Activated CD4-positive, alpha-beta T cell treated with anti-CD3 and anti-CD28 coated beads for 36 hours (primary cell): ENCODE measurements at places on chromosomes 2 and 18. TPM values are rescaled to one million over a fixed set of nuclear protein-coding genes. Genes with fewer than 3 reads are reported as not detected.

The SETBP1 gene
- total RNA-seq = 6.6 TPM

The C1GALT1C1L gene
- not detected for total RNA-seq

- no peaks in the 10 kb centered on the region for H3K4me1 ChIP-seq
- H3K27ac ChIP-seq = no peak overlapping the region
- no peak overlapping the region for H3K4me3 ChIP-seq
Measured at GRCh38 chr2:225573603-225574002, 174.1 kb downstream of the NYAP2 start.

GRCh38 chr2:2793925-2794560 is 463.0 kb upstream of the MYT1L start:
- H3K36me3 ChIP-seq = no peaks in the 10 kb centered on the region
- no peak overlapping the region for H3K27ac ChIP-seq
- no peak for DNase-seq
- H3K4me1 ChIP-seq = no peaks in the 10 kb centered on the region
- H3K4me3 ChIP-seq = no peak overlapping the region

DNA sequence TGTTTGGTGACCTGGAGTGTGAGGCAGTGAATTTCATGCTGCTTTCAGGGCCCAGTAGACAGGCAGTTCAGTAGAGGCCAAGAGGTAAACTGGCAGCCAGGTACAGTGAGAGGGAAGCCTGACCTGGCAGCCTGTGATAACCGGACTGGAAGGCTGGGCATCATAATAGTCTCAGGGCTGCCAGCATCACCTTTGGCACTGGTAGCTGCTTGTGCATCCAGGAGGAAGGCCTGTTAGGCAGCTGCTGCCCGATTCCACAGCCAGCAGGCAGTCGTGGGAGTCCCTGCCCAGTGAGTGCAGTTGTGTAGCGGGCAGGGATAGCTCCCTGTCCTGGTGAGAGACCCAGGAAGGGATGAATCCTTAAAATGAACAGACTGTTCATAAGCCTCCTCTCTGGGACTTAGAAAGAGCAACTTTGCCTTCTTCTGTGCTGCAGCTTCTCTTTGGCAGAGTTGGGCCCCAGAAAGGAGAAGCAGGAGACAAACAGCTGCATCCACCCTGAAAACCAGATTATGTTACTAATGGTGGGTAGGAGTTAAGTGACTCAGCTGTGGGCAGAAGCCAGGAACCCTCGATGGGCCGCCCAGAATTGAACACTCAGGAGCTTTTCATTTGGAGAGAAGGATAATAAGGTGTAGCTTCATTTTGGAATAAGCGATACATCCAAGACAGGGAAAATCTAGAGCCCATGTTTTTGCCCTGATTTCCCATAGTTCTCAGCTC is 8.1 kb upstream of the GPBAR1 start:
- peak overlapping the region; percentile 55 for H3K27ac ChIP-seq
- peaks cover 75% of the 10 kb centered on the region for H3K36me3 ChIP-seq
- H3K4me1 ChIP-seq = peaks cover 42% of the 10 kb centered on the region
- no peak overlapping the region for H3K4me3 ChIP-seq
- H3K27me3 ChIP-seq = no peaks in the 10 kb centered on the region

DNA sequence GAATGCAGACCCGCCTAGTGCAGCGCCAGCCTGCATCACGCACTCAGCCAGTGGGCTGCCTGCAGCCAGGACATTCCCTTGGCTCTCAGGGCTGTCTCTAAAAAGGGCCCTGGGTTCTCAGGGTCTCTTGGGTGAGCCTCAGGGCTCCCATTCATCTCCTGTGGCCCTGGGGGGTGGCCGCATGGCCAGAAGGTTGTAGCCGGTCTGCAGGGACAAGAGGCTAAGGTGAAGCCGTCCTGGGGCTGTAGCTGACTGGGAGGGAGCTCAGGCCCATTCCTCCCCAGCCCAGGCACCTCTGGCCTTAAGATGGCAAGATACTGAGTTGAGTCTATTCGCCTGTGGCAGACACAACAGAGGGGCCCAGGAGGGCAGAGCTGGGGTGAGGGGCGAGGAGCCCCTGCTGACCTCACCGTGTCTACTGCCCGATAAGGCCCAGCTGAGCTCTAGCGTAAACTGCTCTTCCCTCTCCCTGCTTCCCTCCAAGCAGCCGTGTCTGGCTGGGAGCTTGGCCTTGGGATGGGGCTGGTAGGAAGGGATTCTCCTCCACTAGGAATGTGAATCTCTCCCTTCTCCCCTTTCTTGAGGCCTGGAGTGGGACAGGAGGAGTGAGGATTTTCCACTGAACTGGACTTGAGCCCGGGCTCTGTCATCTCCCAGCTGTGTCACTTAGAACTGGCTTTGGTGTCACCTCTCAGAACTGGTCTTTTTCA is 37.9 kb downstream of the INHBB start:
- no peak overlapping the region for H3K4me3 ChIP-seq
- no peak overlapping the region for H3K27ac ChIP-seq
- DNase-seq = no peak
- H3K36me3 ChIP-seq = no peaks in the 10 kb centered on the region

DNA sequence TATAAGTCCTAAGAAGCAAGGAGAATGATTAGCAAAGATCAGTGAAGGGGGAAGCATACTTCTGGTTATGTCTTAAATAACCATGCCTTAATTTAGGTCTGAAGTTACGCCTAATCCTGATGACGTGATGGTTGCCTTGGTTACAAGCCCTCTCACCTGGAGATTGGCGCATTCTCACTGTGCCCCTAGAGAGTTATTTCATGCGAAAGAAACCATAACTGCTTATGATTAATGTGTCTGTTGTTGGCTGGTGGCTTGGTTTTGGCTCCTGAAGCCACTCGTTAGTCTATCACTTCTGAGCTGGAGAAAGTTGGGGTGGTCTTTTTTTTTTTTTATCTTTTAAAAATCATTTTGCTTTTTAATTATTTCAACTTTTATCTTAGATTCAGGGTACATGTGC is 47.0 kb downstream of the TNFRSF11A start:
- peaks cover 18% of the 10 kb centered on the region for H3K4me1 ChIP-seq
- H3K4me3 ChIP-seq = no peak overlapping the region
- H3K27ac ChIP-seq = no peak overlapping the region
- H3K36me3 ChIP-seq = no peaks in the 10 kb centered on the region

- H3K27me3 ChIP-seq = no peaks in the 10 kb centered on the region
- H3K4me3 ChIP-seq = no peak overlapping the region
- no peaks in the 10 kb centered on the region for H3K36me3 ChIP-seq
- DNase-seq = no peak
- no peak overlapping the region for H3K27ac ChIP-seq
Measured at GRCh38 chr18:73414069-73414468, 546.3 kb upstream of the NETO1 start.

DNA sequence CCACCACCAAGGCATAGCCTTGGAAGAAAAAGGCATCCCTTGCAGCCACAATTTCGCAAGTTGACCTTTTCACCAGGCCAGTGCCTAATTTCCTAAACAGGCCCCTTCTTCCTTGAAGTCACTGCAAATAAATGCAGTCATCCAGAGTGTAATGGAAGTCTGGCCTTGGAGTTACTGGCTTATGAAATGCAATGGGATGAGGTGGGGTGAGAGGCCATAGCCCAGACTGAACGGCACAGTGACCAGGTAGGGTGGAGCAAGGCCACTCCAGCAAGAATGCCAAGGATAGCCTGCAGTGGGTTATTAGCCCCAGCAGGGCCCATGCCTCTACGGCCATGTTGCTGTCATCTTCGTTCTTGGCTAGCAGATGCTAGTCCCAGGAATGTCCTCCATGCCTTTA is 68.4 kb downstream of the BCL11A start:
- H3K4me3 ChIP-seq = no peak overlapping the region
- H3K36me3 ChIP-seq = no peaks in the 10 kb centered on the region
- no peak for DNase-seq

DNA sequence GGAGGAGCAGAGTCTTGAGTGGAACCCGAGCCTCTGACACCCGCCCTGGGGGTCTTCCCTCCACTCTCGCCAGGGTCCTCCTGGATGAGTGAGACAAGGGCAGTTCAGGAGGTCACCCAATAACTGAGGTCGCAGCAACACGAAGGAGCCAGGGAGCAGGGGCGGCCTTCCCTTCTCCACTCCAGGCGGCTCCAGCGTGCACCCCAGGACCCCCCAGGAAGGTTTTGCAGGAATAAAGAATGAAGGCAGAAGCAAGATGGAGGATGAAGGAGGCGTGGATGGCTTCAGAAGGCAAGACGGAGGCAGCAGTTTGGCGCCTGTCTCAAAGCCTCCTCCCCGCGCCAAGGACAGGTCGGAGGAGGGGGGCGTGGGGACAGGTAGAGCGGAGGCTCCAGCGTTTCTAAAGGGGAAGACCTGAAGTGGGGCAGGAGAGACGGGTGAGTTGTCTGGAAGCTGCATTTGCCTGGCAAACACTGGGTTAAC is 579 bp upstream of the ITM2C start:
- H3K36me3 ChIP-seq = no peaks in the 10 kb centered on the region
- peak overlapping the region; percentile 84 for H3K4me3 ChIP-seq
- no peak for DNase-seq
- peaks cover 7% of the 10 kb centered on the region for H3K27me3 ChIP-seq
- peaks cover 50% of the 10 kb centered on the region for H3K4me1 ChIP-seq
- H3K27ac ChIP-seq = peak overlapping the region; percentile 82

- peaks cover 22% of the 10 kb centered on the region for H3K27me3 ChIP-seq
- peaks cover 55% of the 10 kb centered on the region for H3K4me1 ChIP-seq
- peak overlapping the region; percentile 66 for H3K4me3 ChIP-seq
- peak overlapping the region; percentile 96 for H3K27ac ChIP-seq
Measured at GRCh38 chr2:9753665-9754531, 89.4 kb upstream of the TAF1B start.

DNA sequence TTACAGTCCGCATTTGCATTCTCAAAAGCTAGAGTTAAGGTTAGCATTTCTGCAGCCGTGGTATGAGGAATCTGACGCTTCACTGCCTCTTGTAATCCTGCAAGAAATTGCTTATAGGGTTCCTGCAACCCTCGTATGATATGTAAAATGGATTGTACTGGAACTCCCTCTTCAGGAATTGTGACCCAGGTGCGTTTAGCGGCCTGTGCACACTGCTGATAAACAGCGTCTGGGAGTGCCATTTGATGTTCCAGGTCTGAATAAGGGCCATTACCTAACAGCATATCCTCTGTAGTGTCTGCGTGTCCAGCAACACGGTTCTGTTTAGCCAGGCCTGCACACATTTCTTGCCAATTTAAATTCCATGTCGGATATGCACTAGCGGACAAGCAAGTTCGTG is 42.5 kb downstream of the CXCR4 start:
- no peak overlapping the region for H3K4me3 ChIP-seq
- peaks cover 3% of the 10 kb centered on the region for H3K36me3 ChIP-seq
- H3K4me1 ChIP-seq = peaks cover 3% of the 10 kb centered on the region
- H3K27me3 ChIP-seq = no peaks in the 10 kb centered on the region
